ENCODE measurements at places on chromosomes 7 and 10. TPM values are rescaled to one million over a fixed set of nuclear protein-coding genes. Genes with fewer than 3 reads are reported as not detected.

Gene BBS9
- polyA plus RNA-seq: 21.0 TPM

Gene TMEM213
- polyA plus RNA-seq: 0.64 TPM

GRCh38 chr10:116403740-116404250, 23.9 kb upstream of the PNLIPRP3 start:
- no peak for DNase-seq

GRCh38 chr10:69222157-69223027, 2.3 kb downstream of the HKDC1 start:
- DNase-seq: no peak

GRCh38 chr7:70681469-70682350, 450.2 kb upstream of the GALNT17 start:
- DNase-seq: no peak

DNA sequence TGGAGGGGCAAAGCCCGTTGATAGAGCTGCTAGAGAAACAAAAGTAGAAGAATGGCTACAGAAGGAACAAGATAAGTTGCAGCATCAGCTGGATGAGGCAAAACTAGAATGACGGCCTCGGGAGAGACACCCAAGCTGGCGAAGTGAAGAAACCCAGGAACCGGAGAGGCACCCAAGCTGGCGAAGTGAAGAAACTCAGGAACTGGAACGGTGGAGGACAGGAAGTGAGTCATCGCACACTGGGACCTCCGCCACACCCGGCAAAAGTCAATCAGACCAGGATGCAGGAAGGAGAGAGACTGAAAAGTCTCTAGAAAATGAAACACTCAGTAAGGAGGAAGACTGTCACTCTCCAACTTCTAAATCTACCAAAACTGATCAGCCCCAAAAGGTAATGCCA, 133.0 kb upstream of the NEBL start:
- no peak for DNase-seq

DNA sequence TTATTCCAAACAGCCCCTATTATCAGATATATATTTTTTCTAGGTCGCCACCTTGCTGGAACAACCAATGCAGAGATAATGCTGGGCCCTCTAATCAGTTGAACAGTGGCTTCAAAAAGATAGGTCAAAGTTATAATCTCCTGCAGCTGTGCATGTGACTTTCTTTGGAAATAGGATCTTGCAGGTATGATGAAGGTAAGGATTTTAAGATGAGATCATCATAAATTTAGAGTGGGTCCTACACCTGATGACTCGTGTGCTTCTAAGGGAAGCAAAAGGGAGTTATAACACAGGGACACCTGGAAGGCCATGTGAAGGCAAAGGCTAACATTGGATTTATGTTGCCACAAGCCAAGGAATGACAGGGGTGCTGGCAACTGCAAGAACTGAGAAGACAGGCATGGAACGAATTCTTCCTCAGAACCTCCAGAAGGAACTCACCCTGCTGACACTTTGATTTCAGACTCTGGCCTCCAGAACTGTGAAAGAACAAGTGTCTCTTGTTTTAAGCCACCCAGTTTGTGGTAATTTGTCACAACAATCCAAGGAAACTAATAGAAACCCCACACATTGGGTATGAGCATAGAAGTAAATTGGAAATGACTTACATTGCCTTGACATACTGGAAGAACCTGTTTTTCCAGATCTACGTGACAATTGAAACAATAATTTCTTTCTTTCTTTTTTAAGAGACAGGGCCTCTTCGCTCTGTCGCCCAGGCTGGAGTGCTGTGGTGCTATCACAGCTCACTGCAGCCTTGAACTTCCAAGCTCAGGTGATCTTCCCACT, 34.4 kb downstream of the CCDC71L start:
- DNase-seq: no peak

DNA sequence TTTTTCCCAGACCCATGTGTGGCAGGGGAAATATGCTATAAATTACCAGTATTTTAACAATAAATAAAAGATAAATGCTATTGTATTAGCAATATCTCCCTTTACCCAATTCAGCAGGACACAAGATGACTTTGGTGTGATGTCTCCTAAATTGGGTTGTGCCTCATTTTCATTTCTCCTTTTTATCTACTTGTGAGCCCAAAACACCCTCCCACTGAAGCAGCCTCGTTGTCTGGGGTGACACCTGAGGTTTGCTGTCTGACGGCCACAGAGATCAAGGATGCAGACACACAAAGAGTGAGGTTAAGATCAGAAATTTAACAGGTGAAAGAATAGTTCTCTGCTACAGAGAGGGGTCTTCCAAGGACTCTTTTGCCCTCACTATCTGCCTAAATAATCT, 27.1 kb upstream of the CC2D2B start:
- DNase-seq: no peak
